Thymus (tissue), 14 donors: ENCODE measurements at places on chromosomes 7 and 10.
A peak's percentile ranks its signal among the peaks of the same experiment; 100 is the strongest.

- H3K27me3 ChIP-seq, result no peaks in the 10 kb centered on the region
- DNase-seq, result no peak
- H3K4me3 ChIP-seq, result no peak overlapping the region
- H3K4me1 ChIP-seq, result peaks cover 2% of the 10 kb centered on the region
- no peak overlapping the region for H3K27ac ChIP-seq
- peaks cover 13% of the 10 kb centered on the region for H3K36me3 ChIP-seq
These were observed 74.4 kb downstream of the GLCCI1 start for GRCh38 chr7:8042796-8043535.

DNA sequence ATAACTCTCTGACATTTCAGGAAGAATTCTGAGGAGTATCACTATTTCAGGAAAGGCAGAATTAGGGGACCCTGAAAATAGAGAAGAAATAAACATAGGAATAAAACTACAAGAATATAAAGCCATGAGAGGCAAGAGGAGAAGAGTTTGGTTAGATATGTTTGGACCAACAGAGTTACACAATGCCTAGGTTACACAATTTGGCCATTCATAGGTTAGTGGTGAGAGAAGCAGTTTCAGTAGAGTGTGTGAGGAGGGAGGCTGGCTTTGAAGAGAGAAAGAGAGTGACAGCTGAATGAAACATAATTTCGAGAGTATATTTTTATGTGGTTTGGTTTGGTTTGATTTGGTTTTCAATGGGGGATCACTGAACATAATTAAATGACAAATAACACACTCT is 783.2 kb upstream of the LRRN3 start:
- no peaks in the 10 kb centered on the region for H3K27me3 ChIP-seq
- H3K36me3 ChIP-seq, result no peaks in the 10 kb centered on the region
- H3K4me1 ChIP-seq, result no peaks in the 10 kb centered on the region
- no peak overlapping the region for H3K27ac ChIP-seq
- H3K4me3 ChIP-seq, result no peak overlapping the region

DNA sequence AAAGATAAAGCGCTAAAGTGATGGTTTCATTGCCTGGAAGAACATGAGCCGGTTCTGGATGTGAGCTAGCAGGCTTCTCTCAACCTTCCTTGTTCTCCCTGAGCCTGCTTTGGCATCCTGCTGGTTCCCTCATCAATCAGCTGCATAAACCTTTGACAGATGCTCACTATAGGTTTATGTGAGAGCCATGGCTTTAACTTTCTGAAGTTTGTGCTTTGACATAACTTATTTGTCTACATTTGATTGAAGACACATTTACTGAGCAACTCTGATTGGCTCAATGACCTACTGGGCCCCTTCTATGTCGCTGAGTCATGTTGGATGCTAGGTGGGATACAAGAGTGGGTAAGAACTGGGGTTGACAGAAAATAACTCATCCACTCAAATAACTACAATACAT is 192.0 kb downstream of the ADAM12 start:
- DNase-seq, result no peak
- H3K4me3 ChIP-seq, result no peak overlapping the region
- no peak overlapping the region for H3K27ac ChIP-seq
- no peaks in the 10 kb centered on the region for H3K27me3 ChIP-seq

DNA sequence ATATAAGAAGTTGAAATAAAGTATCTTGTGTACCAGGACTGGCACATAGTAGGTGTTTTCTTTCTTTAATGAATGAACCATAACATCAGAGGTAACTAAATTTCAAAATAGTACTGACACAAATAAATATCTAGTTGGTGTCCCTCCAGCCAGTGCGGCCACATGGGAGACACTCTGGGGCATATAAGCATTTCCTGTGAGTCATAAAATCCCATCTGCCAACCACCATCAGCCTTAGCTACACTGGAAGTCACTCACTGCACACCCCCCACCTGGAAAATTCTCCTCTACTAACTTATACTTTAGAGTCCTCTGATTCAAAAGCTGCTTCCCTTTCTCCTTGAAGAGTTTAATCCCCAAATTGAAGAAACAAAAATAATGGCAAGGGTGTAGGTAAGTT is 32.5 kb downstream of the DYDC1 start:
- peaks cover 6% of the 10 kb centered on the region for H3K4me1 ChIP-seq
- no peak overlapping the region for H3K4me3 ChIP-seq
- H3K27me3 ChIP-seq, result no peaks in the 10 kb centered on the region
- no peaks in the 10 kb centered on the region for H3K36me3 ChIP-seq
- DNase-seq, result no peak
- H3K27ac ChIP-seq, result no peak overlapping the region

DNA sequence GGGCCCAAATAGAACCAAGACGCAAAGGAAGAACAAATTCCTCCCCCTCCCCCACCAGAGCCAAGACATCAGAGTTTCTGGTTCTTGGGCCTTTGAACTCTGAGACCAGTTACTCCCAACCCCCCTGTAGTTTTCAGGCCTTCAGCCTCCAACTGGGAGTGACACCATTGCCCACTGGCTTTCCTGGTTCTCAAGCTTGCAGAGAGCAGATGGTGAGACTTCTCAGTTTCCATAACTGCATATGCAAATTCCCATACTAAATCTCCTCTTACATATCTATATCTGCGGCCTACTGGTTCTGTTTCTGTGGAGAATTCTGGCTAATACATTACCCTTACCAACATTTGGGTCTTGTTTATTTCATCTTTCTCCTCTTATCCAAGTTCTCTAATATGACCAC is 762.9 kb downstream of the GRM8 start:
- no peaks in the 10 kb centered on the region for H3K36me3 ChIP-seq
- no peak overlapping the region for H3K4me3 ChIP-seq
- no peak for DNase-seq
- no peak overlapping the region for H3K27ac ChIP-seq
- no peaks in the 10 kb centered on the region for H3K4me1 ChIP-seq

- peaks cover 6% of the 10 kb centered on the region for H3K4me1 ChIP-seq
- DNase-seq, result no peak
- no peaks in the 10 kb centered on the region for H3K27me3 ChIP-seq
- H3K4me3 ChIP-seq, result peak overlapping the region; percentile 59
These were observed 107.5 kb downstream of the REEP3 start for GRCh38 chr10:63628526-63629362.

- H3K27ac ChIP-seq, result no peak overlapping the region
- H3K4me1 ChIP-seq, result no peaks in the 10 kb centered on the region
- peaks cover 25% of the 10 kb centered on the region for H3K36me3 ChIP-seq
- no peak overlapping the region for H3K4me3 ChIP-seq
- no peak for DNase-seq
- no peaks in the 10 kb centered on the region for H3K27me3 ChIP-seq
These were observed 223.2 kb downstream of the MAD1L1 start for GRCh38 chr7:2009541-2010001.

GRCh38 chr7:7662527-7662926 is 22.0 kb downstream of the UMAD1 start:
- H3K27ac ChIP-seq, result no peak overlapping the region
- H3K36me3 ChIP-seq, result no peaks in the 10 kb centered on the region
- no peaks in the 10 kb centered on the region for H3K27me3 ChIP-seq

DNA sequence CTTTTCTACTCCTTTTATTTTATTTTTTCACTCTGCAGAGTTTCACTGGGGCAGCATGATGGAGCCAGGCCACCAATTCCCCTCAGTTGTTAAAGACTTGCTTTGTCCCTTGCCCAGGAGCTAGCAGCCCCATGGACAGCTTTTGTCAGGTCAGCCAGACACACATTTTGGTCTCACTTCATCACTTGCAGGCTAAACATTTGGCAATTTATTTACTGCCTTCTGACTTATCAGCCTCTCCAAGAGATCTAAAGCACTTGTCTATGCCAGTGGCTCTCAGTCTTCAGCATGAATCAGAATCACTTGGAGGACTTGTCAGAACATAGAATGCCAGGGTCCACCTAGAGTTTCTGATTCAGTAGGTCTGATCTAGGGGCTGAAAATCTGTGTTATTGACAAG is 66.4 kb upstream of the GDF10 start:
- no peaks in the 10 kb centered on the region for H3K27me3 ChIP-seq
- no peaks in the 10 kb centered on the region for H3K36me3 ChIP-seq
- H3K4me1 ChIP-seq, result peaks cover 6% of the 10 kb centered on the region

DNA sequence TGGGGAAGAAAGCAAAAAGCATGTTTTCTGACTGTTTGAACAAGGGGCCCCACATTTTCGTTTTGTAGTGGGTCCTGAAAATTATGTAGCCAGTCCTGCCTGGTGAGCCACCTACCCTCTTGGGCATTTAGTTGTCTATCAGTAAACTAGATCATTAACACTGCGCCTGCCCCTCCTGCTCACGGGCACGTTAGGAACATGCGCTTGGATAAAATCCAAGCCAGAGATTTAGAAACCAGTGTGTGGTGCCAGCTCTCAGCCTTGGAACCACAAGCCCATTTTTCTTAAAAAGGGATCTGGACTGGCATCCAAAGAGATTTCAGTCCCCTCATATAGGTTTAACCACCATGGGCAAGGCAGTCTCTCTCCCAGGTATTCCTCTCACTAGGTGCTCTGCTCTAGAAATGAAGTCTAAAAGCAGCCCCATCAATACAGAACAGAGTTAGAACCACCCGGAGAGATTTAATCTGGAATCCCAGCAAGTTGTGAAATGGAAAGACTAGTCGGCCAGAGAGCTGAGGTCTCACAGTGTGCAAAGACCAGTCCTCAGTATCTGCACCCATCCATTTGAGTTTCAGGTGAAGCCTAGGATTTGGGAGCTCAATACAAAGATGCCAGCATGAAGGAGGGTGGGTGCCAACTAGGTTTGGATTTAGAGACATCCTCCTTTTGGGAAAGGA is 123.9 kb upstream of the TCF7L2 start:
- no peaks in the 10 kb centered on the region for H3K27me3 ChIP-seq
- no peak overlapping the region for H3K27ac ChIP-seq
- no peak overlapping the region for H3K4me3 ChIP-seq
- no peaks in the 10 kb centered on the region for H3K36me3 ChIP-seq
- DNase-seq, result no peak

GRCh38 chr7:47470567-47471357 is 111.1 kb downstream of the TNS3 start:
- no peak overlapping the region for H3K4me3 ChIP-seq
- no peak for DNase-seq
- H3K27ac ChIP-seq, result peak overlapping the region; percentile 31
- no peaks in the 10 kb centered on the region for H3K27me3 ChIP-seq
- no peaks in the 10 kb centered on the region for H3K4me1 ChIP-seq

DNA sequence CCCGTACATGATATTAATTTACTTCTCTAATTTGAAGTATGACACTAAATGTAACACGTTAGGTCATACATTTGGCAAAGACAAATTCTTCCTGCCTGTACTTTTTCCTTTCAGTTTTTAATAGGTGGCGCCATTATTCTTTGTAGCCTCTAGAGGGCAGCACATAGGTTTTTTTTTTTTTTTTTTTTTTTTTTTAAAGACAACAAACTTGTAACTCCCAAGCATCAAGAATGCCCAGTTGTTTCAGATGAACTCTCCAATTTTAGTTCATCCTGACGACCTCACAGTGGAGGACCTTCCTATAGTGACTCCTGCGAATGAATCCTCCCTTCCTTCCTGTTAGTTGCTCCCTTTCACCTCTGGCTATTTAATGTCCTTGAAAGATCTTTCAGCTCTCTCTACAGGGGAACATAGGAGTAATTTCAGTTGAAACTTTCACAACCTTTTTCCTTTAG is 139.3 kb upstream of the HDAC9 start:
- H3K36me3 ChIP-seq, result no peaks in the 10 kb centered on the region
- DNase-seq, result no peak
- no peak overlapping the region for H3K27ac ChIP-seq
- no peaks in the 10 kb centered on the region for H3K27me3 ChIP-seq

DNA sequence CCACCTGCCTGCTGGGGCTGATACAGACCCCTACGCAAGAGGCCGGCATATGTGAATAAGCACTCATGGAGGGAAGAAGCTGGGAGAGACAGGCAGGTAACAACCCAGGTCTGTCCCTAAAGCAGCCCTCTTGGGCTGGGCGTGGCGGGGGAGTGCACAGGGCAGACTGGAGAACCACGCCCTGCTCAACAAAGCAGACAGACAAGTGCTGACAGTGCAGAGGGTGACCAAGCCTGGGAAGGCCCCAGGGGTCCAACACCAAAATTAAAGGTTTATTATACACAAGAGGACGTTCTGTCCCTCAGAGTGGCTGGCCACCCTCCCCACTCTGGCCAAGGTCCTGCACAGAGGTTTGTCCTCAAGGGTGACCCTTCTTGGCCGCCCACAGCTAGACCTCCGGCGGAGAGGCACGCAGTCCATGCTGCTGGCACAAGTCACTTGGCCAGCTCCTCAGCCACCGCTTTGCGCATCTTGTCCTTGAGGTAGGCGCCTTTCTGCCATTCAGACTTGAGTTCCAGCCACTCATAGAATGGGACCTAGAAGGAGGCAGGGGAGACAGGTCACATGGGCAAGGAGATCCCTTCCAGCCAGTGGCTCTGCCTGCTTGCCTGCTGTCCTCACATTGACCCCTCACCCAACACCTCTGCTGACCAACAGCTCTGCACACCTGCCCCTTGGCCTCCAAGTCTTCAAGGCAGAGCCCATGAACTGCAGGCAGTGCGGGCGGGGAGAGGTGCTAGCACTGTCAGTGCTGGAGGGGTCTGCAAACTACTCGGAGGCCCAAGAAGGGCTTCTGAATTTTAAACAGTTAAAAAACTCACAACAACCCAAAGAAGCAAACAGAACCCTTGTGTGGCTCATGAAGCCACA is 11.4 kb upstream of the NACAD start:
- no peak overlapping the region for H3K4me3 ChIP-seq
- H3K4me1 ChIP-seq, result no peaks in the 10 kb centered on the region
- H3K36me3 ChIP-seq, result peaks cover 58% of the 10 kb centered on the region
- no peaks in the 10 kb centered on the region for H3K27me3 ChIP-seq
- H3K27ac ChIP-seq, result no peak overlapping the region

DNA sequence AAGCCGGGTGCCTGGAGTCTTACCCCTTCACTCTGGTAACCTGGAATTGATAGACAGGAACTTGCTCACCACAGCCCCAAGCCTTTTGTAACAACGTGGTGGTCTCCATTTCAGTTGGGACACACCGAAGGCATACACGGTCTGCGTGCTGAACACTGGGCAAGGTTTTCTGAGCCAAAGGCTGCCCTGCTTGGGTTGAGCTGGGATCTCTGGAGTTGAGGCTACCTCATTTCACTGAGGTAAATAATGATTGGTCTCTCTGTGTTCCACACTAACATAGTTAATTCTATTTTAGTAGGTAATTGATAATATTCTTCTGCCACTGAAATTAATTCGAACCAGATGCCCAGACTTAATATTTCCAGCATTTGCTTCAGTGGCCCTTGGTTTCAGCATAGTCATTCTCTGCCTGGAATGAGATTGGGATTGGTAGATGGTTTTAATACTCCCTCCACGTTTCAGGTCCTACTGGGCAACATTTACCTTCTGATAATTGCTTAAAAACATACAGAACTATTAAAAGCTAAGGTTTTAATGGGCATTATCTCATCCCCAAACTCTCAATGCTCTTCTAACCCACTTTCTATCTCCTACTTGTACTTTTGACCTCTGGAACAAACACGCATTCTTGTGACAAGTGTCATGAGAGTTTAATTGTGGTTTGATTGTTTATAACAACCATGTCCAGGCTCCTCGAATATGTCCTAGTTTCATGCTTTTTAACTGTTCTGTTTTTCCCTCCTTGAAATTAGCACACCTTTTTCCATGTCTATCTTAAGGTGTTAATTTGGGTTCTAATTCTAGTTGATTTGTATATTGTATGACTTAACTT is 202.3 kb upstream of the KLF6 start:
- H3K36me3 ChIP-seq, result no peaks in the 10 kb centered on the region
- DNase-seq, result no peak
- no peaks in the 10 kb centered on the region for H3K27me3 ChIP-seq
- no peak overlapping the region for H3K27ac ChIP-seq
- no peak overlapping the region for H3K4me3 ChIP-seq
